ENCODE measurements at places on chromosomes 5 and 9. TPM values are rescaled to one million over a fixed set of nuclear protein-coding genes. Genes with fewer than 3 reads are reported as not detected.

BHMT2 gene
- 4.1 TPM for total RNA-seq

C5orf58 gene
- total RNA-seq = not detected

PCSK1 gene
- 0.81 TPM for total RNA-seq

INSL6 gene
- not detected for total RNA-seq

ADRA1B gene
- 0.25 TPM for total RNA-seq

PCDH12 gene
- 1.7 TPM for total RNA-seq

SPATA6L gene
- total RNA-seq = 0.79 TPM

ALDH7A1 gene
- 53.8 TPM for total RNA-seq

All from aortic smooth muscle cell (primary cell).